ENCODE measurements at places on chromosomes 3 and 15.

DNA sequence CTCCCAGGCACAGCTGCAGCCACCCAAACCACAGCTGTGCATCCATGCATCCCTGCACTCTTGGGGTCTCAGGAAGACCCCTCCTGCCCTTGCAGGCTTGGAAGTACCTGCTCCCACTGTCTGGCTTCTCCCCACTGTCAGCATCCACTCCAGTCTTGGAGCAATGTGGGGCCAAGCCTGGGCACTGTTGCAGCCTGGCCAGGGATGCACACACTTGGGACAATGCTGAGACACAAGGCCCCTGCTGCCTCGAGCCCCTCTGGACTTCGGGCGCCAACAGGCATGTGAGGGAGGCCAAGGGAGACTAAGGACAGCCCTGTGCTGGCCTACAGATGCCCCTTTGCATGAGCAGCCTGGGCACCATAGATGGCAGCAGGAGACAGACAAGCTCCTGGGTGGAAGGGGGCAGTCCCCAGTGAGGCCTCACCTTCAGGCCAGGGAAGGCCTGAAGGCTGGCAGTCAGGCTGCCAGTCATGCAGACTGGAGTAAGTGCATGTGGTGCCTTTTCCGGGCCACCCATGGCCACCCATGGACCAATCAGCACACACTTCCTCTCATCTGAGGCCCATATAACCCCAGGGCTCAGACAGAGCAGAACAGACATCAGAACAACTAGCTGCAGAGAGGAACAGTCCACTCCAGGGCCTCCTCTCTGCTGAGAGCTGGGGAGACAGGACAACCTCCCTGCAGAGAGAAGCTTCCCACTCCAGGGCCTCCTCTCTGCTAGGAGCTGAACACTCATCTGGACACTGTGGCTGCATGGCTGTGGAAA lies 219.0 kb downstream of the VGLL3 start:
- no peak for DNase-seq

- no peak for DNase-seq
Observed at GRCh38 chr3:60720736-60721135, 530.5 kb downstream of the FHIT start.

GRCh38 chr3:46615050-46615775 lies 2.9 kb downstream of the FAM240A start:
- DNase-seq, result no peak

GRCh38 chr3:11155341-11156025 lies 1.2 kb downstream of the HRH1 start:
- DNase-seq, result no peak

GRCh38 chr3:157063926-157064325 lies 96.0 kb downstream of the CCNL1 start:
- no peak for DNase-seq

DNA sequence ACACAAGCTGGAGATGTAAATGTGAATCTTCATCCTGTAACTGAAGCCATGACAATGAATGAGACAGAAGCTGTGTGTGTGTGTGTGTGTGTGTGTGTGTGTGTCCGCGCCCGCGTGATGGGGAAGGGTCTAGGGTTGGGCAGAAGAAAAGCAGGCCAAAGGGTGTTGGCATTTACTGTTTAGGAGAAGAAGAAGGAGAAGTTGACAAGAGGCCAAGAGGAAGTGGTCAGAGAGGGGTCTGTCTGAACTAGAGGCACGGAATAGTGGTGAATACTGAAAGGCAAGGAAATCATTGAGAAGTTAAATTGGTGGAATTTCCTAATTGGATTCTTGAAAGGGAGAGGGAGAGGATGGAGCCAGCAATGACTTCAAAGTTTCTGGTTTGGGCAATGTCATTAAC lies 5.6 kb upstream of the NCEH1 start:
- no peak for DNase-seq
